Fibroblast of the conjunctiva (primary cell): ENCODE measurements at places on chromosomes 5 and 9.

DNA sequence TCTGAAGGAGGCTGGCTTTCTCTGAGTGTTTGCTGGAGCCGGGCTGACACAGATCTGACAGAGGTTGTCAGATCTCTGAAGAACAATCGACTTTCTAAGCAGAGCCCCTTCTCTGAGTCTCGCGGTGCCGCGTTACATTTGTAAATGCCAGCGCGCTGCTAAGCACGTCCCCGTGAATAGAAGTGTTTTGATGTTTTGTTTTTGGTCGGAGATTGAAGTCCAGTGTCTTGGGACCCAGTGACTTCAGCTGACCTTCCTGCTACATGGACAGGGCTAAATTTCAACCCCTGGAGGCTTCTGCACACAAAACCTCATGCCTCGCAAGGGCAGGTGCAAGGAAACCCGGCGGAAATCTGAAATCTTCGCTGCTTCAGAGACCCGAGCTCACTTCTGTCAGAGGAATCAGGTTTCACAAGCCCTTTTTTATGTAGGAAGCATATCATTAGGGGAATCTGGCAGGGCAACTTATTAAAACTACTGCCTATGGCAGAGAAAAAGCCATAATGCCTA is 27.2 kb downstream of the NEUROG1 start:
- DNase-seq = no peak

DNA sequence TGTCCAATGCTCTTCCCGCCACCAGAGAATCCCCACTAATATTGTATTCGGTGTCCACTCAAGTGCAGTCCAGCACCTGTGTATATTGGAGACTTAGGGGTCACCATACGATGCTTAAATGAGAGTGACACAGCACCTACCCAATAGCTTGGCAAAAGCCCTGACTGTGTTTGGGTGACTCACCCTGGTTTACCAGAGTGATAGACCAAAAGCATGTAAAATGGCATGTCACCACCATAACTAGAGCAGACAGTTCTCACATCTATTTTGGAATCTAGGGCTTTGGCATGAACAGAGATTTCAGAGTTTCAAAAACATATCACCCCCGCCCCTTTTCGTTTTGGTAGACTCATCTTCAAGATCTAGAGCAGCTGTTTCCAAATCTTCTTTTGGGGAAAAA is 217.3 kb upstream of the RASEF start:
- no peak for DNase-seq

GRCh38 chr9:114518599-114519022 is 13.3 kb upstream of the WHRN start:
- no peak for DNase-seq

GRCh38 chr5:131067636-131068035 is 97.4 kb downstream of the HINT1 start:
- DNase-seq = no peak

GRCh38 chr9:89278551-89278950 is 32.4 kb upstream of the CKS2 start:
- no peak for DNase-seq

- DNase-seq = no peak
These were observed 201.7 kb downstream of the SGCD start for GRCh38 chr5:156528673-156529072.

DNA sequence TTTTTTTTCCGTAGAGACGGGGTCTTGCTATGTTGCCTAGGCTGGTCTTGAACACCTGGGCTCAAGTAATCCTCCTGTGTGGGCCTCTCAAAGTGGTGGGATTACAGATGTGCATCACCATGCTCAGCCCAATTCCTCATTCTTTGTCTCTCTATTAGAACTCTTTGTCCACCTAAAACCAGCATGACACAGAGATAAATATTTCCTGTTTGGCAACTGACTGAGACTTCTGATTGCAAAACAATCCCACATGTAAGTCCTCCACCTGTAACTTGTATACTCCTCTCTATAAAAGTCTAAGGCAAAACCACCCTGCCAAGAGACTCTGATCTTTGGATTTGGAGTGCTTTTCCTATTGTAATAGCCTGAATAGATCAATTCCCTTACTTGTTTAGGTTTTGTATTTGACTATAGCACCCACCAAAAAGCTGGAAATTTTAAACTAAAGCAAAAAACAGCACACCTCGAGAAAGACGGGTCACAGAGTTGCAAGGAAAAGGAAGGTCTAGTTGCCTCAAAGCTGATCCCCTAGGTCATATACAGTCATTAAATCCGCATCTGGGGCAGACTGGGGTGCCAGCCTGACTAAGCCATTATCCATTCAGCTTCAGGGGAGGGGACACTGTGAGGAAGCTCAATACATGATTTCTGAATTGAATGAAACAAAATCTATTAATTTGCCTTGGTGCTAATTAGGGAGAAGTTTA is 13.5 kb upstream of the KIF27 start:
- no peak for DNase-seq

GRCh38 chr9:127898433-127899127 is 823 bp downstream of the ST6GALNAC6 start:
- peak; percentile 53 for DNase-seq

GRCh38 chr5:80686757-80687156 is 32.0 kb upstream of the DHFR start:
- DNase-seq = no peak

GRCh38 chr5:22699319-22699718 is 153.8 kb downstream of the CDH12 start:
- no peak for DNase-seq

- no peak for DNase-seq
These were observed 92.6 kb downstream of the CHSY3 start for GRCh38 chr5:129996896-129997295.

DNA sequence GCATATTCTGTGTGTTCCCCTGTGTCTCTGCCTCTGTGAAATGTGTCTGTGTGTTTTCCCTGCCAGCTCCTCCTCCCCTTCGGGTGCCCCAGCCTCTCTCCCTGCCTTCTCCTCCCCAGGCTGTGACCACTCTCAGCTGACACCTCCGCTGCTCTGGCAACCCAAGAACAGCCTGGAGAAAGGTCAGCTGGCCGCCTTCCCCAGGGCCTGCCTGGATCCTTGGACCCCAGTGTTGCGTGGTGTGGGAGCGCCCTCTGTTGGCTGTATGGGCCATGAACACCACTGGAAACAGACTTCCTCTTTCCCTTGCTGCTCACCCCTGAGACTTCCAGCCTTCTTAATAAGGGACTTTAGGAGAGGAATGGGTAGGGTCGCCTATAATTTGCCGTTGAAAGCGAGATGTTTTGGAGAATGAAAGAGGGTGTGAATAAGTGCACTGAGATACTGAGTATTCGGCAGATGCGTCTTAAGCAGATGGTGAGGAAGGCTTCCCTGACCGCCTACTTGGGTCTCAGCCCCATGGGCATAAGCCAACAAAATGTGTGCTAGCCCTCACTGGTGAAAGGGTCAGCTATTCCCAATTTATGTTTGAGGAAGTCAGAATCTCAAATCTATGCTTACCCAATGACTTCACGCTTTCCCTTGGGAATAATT is 114.9 kb upstream of the TRIM32 start:
- peak; percentile 86 for DNase-seq

DNA sequence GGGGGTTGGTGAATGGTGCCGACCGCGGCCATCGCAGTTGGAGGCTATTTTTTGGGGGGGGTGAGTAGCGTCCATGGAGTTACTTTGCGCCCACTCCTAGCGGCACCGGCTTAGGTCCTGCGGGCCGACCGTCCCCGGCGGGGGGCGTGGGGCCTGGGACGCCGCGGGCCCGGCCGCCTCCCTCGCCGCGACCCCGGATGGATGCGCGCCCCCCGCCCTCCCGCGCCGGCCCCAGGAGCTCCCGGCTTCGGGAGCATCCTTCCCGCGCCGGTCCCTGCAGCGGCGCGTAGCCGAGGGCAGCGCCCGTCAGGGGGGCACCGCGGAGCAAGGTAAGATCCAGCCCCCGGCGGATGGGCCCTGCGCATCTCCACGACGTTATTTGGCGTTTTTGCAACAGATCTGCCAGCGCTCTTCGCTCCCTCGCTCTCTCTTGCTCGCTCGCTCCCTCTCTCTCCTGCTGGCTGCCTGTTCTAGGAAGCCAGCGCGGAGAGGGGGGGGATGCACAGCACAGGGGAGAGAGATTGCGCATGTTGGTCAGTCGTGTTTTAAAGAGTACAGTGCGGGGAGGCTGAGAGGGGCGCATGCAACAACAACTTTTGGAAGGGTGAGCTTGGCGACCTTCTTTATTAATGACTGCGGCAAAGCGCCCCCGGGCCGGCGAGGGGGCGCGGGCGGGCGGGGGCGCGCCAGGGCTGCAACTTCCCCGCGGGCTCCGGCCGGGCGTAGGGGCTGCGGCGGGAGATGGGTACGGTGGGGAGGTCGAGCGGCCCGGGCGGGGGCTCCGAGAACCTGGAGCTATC is 413 bp downstream of the JADE2 start:
- DNase-seq = peak; percentile 61

DNA sequence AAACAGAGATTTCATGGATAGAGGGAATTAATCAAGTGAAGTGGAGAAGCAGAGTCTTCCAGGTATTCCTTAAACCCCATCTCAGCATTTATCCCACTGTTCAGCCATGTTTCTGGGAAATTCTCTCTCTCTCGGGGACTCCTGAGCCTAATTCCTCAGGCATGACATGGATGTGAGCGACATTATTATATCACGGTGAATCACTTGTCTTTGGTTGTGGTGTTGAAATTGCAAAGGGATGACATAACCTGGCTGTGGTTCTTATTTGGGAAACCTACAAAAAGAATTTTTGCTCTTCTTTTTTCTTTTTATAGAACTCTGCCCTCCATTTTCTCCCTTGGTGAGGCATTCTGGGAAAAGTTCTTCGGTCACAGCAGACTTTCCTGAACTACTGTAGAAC is 457.9 kb upstream of the PTGER4 start:
- no peak for DNase-seq

- DNase-seq = no peak
These were observed 89.2 kb downstream of the HMCN2 start for GRCh38 chr9:130354806-130355205.

DNA sequence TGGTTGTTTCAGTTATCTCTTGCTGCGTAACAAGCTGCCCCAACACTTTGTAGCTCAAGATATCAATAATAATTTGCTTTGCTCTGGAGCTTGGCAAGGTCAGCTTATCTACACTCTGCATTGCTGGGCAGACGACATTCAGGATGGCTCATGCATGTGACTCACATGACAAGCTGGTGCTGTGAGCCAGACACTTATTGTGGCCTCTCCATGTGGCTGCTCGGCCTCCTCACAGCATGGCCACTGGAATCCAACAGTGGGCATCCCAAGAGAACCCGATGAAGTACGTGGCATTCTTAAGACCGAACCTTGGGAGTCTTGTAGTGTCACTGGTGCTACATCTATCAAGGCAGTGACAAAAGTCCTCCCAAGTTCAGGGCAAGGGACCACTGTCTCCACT is 94.2 kb upstream of the MVB12B start:
- DNase-seq = no peak

DNA sequence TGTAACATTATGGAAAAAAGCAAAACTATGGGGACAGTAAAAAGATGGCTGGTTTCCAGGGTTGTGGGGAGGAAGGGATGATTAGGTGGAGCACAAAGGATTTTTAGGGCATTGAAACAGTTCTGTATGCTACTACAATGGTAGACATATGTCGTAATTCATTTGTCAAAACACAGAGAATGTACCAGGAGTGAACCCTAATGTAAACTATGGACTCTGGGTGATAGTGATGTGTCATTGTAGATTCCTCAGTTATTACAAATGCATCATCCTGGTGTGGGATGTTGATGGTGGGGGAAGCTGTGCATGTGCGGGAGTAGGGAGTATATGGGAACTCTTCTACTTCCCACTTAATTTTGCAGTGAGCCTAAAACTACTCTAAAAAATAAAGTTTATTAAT is 135.0 kb upstream of the GABRP start:
- DNase-seq = no peak

GRCh38 chr5:61139094-61139873 is 23.0 kb downstream of the SMIM15 start:
- DNase-seq = no peak

GRCh38 chr5:4532705-4533080 is 607.4 kb upstream of the ADAMTS16 start:
- no peak for DNase-seq
